Activated CD4-positive, alpha-beta T cell treated with anti-CD3 and anti-CD28 coated beads, Interleukin-2, amount 50 U/mL, for 16 hours (primary cell): ENCODE measurements at places on chromosomes 12 and 14.
A peak's percentile ranks its signal among the peaks of the same experiment; 100 is the strongest.

GRCh38 chr14:90969531-90970166 lies 90.8 kb downstream of the RPS6KA5 start:
- peak; percentile 56 for DNase-seq

GRCh38 chr12:12922191-12922616 lies 29.8 kb downstream of the GPRC5D start:
- DNase-seq, result no peak

DNA sequence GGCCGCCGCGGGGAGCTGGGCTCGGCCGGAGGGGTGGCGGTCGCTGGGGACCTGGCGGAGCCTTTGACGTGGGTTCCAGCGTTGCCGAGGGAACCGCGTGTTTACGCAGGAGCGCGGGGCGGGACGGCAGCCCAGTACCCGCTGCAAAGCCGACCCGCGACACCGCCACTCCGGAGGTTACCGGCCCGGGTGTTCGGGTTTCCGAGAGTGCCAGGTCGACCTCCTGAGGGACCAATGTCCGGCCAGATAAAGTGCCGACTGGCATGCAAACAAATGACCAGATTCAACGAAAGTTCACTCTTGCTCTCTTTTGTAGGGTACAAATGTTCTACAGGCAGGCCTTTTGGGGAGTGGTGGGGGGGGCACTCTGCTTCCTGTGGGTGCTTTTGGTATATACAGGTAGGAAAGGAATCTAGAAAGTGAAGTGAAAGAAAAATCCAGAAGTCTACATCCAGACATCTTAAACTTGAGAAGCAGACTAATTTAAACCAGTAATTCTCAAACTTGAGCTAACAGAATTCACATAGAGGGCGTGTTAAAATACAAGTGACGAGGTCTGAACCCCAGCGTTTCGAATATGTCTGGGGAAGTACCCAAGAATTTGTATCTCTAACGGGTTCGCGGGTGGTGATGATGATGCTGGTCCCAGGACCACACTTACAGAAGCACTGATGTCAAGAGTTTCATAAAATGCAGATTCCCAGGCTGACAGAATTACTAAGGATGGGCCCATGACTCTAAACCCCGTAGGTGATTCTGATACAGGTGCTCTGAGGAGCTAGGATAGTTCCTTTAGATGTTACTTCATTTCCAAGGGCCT lies at the start of gene GPR135:
Gene GPR135, minus strand, starts transcription at position 65 of the 820 bp plus-strand sequence. CDS start 154 bp downstream, outside the sequence.
- peak; percentile 25 for DNase-seq

DNA sequence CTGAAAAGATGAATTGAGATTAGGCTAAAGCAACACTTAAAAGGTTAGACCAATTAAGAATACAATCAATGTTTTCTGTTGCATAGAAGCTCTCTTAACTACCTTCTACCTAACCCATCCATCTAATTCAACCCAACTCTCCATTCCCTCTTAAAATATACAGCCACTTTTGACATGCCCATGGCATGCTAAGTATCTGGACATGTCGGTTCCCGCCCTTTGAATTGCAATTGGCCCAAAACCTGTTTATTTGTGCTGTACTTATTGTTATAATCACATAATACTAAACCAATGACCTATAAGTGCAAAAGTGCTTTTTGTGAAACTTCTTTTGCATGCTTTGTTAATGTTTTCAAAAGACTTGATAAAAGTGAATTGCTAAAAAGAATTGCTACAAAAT lies 37.6 kb upstream of the APPL2 start:
- no peak for DNase-seq

DNA sequence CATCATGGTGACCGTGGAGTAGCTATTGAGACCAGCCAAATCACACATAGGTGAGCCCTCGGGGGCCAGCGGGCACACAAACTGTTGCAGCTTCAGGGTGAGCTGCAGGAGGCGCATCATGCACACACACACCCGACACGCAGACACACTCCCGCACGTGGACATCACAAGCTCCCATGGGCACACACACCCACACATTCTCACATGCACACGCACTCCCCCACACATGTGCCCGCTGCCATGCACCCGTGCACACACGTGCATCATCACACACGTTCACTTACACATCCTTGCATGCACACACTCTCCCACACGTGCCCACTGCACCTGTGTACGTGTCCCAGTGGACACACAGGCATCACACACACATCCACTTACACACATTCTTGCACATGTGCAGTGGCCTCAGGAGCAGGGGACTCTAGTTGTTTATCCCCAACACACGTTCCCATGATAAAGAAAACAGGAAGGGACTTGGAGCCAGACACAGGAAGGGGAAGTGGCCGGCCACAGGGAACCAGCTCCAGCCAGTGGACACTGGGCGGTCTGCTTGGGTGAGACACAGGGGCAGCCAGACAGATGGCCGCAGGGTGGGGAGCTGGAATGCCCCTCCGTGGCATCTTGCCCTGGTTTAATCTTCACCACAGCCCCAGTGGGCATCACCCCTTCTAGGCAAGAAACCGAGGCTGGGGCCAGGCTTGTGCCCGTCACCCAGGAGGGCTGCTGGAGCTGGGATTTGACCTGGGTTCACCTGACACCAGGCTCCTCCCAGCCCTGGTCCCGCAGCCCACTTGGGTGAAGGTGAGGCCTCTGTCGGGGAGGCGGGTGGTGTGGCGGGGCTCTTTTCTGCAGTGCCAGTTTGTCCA lies 49.7 kb downstream of the CYP46A1 start:
- no peak for DNase-seq

GRCh38 chr14:22607291-22607690 lies 9.2 kb downstream of the ABHD4 start:
- no peak for DNase-seq

DNA sequence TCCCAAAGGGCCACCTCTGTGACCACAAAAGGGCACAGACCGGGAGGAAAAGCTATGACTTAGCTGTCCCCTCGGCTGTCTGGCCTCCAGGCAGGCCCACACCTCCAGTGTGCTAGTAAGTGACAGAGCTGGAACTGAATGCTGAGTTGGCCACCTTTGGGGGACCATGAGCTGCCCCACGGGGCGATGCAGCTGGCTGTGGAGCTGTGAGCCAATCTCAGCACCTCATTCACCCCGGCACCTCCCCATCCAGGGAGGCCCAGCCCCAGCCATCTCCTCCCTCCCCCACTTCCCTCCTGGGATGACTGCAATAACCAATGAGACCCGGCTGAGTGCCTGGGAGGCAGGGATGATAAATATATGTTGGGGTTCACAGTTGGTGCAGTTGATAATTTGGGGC lies 12.2 kb upstream of the TESC start:
- no peak for DNase-seq

DNA sequence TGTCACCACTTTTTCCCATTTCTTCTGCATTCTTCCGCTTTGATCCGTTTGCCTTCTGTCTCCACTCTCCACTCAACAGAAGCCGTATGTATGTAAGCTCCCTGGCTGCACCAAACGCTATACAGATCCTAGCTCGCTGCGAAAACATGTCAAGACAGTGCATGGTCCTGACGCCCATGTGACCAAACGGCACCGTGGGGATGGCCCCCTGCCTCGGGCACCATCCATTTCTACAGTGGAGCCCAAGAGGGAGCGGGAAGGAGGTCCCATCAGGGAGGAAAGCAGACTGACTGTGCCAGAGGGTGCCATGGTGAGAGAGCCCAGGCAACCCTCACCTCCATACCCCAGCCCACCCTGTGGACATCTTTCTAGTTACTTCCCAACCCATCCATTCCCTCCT lies 8.3 kb downstream of the GLI1 start:
- no peak for DNase-seq

DNA sequence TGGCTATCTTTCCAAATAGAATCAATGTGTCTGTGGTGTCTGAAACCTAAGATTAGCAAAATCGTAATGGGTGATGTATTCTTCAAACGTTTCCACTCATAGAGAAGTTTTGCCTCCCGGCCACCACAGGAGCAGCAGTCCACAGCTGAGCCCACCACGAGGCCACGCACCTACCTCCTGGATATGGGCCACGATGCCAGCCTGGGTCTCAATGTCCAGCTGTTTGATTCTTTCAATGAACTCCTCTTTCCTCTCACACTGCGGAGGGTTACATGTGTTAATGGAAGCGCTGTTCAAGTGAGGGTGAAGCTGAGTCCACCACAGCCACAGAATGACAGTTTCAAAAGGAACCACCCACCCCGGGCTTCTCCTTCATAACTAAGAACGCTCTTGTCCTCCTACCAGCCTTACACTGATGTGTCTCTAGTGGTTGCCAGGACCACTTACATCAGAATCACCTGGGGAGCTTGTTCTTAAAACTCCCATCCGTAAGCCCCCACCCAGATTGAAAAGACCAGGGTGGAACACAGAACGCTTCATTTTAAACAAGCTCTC lies 75.3 kb downstream of the CCDC88C start:
- no peak for DNase-seq

DNA sequence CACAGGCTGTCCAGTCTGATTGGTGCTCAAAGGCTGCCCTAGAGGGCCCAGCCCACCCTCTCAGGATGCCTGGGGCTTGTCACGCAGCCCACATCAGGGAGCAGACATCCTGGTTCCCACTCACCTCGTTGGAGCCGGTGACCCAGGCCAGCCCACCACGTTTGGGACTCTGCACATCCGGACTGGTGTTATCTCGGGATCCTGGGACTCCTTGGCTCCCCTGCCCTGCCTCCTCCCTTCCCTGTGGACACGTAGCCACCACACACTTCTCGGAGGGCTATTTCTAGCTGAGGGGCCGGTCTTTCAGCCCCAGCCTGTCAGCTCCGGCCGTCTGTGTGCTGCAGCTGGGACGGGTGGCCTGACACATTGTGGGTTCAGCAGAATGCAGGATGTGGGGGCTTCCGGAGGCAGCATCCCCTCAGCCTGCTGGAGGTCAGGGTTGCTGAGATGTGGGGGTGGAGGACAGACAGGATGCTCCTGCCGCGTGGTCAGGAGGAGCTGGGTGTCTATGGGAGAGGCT lies 12.8 kb upstream of the FGF23 start:
- no peak for DNase-seq

- no peak for DNase-seq
Measured at GRCh38 chr12:109879351-109880042, 844 bp downstream of the GLTP start.

DNA sequence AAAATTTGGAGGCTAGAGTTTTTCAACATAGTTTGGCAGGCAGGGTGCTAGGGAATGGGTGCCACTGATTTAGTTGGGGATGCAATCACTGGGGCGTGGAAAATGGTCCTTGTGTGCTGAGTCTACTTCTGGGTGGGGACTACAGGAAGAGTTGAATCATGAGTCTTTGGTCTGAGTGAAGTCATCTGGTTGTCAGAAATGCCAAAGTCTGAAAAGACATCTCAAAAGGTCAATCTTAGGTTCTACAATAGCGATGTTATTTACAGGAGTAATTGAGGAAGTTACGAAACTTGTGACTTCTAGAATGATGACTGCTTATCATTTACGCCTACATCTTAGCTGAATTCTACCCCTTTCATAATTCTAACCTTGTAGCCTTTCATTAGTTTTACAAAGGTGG lies 209.1 kb downstream of the NUBPL start:
- no peak for DNase-seq

DNA sequence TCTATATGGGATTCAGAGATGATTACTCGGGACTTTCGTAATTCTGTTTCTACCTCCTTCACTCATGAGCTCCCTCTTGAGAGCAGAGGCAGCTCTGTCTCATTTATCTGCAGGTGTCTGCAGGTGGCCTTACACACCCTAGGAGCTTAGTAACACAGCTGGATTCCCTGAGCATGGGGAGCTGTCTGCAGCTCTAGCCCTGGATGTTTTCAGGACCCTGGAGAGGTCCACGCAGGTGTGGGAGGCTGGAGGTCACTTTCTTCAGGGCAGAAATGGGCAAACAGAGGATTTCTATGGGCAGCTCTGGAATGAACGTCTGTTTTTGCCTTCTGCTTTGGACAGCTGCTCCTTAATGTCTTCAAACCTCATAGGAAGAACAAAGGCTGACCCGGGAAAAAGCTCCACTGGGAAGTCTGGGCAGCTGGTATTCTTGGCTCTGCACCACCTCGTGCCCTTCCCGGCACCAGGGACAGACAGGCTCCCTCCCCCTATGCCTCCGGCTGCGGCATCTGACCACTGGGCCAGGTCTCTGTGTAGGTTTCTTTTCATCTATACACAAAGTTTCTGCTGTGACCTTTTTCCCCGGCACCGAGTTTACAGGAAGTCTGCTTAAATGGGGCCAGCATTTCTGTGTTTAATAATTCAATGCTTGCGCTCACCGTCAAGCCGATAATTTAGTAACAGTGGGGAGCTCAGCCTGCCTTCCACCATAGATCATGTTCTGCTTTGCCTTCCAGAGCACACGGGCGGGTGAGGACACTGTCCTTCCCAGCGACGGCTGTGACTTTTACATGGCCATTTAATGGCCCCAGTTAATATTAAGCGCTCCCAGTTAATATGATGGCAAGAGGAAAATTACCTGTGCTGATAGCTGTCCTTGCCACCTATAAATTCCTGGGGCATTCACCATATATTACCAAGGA lies 320.2 kb upstream of the SFSWAP start:
- DNase-seq, result no peak

GRCh38 chr12:57868221-57868620 lies 21.7 kb upstream of the CTDSP2 start:
- no peak for DNase-seq

DNA sequence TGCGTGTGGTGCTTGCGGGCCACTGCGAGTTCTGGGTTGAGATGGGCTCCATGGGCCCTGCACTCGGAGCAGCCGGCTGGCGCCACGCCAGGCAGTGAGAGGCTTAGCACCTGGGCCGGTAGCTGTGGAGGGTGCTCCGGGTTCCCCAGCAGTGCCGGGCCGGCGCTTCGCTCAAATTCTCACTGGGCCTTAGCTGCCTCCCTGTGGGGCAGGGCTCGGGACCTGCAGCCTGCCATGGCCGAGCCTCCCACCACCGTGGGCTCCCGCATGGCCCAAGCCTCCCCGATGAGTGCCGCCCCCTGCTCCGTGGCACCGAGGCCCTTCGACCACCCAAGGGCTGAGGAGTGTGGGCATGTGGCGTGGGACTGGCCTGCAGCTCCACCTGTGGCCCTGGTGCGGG lies 375.7 kb downstream of the NELL2 start:
- no peak for DNase-seq

- DNase-seq, result no peak
Measured at GRCh38 chr14:103109535-103110441, 13.5 kb upstream of the TNFAIP2 start.

DNA sequence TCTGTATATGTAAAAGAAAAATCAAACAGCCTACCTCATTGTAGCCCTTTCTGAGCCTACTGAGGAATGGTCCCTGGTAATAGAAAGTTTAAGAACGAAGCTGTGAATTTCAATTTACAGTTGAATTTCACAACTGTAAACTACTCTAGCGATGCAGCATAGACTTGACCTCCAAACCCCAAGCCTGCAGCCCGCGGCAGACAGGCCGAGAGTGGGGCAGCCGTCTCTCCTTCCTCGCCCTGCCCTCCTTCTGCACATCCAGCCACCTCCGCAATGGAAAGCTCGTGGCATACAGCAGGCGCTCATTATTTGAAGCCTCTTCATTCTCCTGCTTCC lies 15.3 kb downstream of the RNASE2 start:
- no peak for DNase-seq

GRCh38 chr12:6767353-6768319 lies 1.5 kb downstream of the PTMS start:
- DNase-seq, result no peak

- DNase-seq, result no peak
Measured at GRCh38 chr14:95195031-95195430, 37.7 kb upstream of the DICER1 start.
